ENCODE measurements at places on chromosomes 11 and 22.

GRCh38 chr11:5547982-5548381, 358 bp downstream of the OR52H1 start:
- DNase-seq = no peak

GRCh38 chr11:575313-575995, 816 bp upstream of the PHRF1 start:
- DNase-seq = no peak

GRCh38 chr11:72773291-72773690, 20.6 kb downstream of the STARD10 start:
- peak; percentile 85 for DNase-seq

GRCh38 chr11:79168530-79169110, 272.2 kb downstream of the TENM4 start:
- no peak for DNase-seq

DNA sequence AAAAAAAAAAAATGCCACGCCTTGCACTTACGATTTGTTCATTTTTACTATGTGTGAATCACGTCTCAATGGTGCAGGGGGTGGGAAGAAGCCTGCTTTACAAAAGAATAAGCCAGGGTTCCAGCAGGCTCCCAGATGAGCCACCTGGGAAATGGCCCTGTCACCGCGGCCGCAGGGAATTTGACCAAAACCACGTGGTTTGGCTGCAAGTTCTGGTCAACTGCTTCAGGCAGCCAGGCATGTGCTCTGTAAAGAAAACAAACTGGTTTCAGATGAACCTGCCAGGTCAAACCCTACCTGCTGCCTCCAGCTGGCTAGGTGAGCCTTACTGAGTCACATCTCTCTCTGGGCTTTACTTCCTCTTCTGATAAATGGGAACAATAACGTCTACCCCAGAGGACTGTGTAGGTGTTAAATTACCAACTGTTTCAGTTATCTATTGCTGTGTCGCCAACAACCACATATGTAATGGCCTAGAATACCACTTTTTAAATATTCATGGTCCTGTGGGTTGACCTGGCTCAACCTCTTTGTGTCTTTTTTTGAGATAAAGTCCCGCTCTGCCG, 30.5 kb upstream of the GCAT start:
- DNase-seq = peak; percentile 85

GRCh38 chr11:74297484-74297883, 14.0 kb downstream of the P4HA3 start:
- DNase-seq = no peak

GRCh38 chr11:75596914-75597313, 34.9 kb downstream of the SERPINH1 start:
- DNase-seq = no peak

DNA sequence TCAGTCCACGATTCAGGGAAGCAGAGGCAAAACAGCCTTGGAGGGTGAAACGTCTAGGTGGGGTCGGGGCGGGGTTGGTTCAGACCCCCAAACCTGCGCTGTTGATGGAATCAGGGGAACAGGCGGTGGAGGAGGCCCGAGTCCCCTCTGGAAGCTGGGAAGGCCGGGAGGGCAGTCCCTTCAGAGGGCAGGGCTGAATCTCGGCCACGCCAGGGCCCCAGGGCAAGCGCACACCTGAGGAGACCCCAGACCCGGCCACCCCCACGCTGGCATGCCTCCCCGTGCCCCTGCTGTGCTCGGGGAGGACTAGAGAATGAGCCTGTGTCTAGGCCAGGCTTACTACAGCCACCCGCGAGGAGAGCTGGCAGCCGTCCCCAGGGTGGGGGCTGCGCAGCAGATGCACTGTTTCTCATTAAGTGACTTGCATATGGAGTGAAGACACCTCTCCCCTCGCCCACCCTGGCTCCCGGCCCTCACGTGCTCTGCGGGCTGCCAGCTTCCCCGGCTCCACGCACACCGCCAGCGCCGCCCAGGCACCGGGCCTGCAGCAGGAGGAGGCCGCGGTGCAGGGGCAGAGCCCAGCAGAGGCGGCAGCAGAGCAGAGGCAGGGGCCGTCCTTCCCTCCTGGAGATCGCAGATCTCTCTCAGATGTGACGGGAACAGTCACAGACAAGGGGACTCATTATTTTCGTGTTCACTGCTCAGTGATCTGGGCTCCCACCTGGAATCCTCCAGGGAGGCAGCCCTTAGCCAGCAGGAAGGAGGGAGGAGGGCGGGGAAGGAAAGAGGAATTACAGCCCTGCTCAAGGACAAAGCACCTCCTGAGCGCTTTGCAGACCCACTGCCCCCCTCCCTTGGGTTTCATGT, 47.1 kb upstream of the OPCML start:
- no peak for DNase-seq

- no peak for DNase-seq
Observed at GRCh38 chr11:350723-351255, 18.5 kb upstream of the B4GALNT4 start.

DNA sequence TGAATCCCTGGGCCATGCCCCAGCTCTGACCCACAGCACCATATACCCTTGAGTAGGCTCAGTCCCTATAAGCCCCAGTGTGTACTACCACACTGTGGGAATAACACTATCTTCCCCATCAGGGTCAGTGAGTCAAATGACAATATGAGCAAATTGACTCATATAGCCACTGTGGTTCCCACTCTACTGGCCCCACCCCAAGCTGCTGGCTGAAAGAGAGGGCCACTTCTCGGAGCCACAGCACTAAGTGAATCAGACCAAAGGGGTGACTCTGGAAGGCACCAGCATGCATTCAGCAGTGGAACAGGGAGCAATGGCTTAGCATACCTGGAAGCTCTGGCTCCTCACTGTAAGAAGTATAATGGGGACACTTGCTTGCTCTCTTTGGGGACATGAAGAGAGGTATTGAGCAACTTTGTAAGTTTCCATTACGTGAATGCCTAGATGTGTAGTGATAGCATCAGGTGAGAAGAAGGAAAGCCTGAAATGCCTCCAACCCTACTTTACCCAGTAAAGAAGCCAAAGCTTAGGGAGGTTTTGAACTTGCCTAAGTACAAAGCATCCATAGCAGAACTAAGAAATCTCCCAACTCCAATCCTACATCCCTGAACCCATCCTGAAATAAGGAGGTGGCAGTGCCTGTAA, 13.5 kb downstream of the CD59 start:
- peak; percentile 92 for DNase-seq

DNA sequence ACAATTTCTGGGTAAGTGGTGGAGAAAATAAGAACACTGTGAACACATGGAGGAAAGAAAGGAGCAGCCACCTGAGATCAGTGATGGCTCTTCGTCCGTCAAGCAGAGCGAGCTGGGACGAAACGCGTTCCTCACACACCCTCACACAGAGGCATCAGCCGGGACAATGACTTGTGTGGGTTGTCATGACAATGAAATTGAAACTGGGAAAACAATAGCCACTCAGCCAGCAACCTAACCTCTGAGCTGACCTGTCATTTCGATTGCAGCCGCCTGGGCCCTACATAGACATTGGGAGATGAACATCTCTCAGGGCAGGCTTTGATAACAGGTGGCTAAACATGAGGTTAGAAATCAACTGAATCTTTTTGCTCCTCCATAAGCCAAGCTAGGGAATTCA, 51.3 kb downstream of the TRIM29 start:
- DNase-seq = no peak

DNA sequence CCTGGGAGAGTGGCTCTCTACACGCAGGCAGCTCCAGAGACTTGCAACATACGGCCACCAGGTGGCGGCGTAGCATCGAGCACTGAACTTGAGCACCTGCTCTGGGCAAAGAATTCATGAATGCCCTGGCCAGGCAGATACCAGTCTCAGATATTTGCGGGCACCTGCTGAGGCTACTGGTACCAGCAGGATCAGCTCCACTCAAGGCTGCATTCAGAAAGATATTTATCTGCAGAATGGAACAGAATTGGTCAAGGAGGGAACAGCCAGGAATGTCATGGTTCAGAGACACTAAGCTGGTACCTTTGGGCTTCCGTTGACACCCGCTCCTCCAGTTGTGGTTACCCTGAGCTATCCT, 10.8 kb upstream of the CCDC86 start:
- DNase-seq = peak; percentile 72

- no peak for DNase-seq
Observed at GRCh38 chr11:77211040-77211451, 83.0 kb downstream of the MYO7A start.

GRCh38 chr11:57069942-57070341, 81.2 kb downstream of the OR5AK2 start:
- no peak for DNase-seq

- no peak for DNase-seq
Observed at GRCh38 chr22:44898236-44898635, 111.6 kb downstream of the PHF21B start.

DNA sequence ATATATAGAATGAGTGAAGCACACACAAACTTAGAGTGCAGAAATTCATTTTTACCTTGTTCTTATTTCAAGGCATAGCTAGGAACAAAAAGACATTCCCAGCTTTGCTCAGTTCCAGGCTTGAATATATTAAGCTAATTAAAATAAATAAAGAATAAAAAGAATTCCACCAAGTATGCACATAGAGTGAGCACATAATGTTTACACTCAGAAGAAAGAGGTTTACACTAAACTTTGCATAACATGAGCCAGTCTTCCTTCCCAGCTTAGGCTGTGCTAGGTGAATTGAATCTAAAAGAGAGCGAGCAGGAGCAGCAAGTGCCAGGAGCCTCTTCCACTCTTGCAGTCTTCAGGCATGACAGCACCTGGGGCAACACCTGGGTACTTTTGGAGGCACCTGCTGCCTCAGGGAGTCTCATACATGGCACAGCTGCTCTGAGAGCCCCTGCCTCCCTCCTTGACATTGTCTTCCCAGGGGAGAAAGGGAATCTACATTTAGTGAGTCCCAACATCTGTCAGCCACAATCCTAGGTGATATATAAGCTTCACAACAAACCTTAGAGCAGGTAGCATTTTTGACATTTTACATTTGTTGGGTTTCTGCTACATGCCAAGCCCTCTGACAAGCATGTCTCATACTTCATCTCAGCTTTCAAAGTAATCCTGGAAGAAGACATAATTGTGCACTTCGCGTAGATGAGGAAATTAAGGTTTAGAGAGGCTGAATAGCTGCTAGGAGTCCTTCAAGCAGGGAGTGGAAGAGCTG, 732.7 kb upstream of the TENM4 start:
- DNase-seq = no peak

Data from EL (cell line).